GM12891 (cell line): ENCODE measurements at places on chromosomes 1 and 21.
A peak's percentile ranks its signal among the peaks of the same experiment; 100 is the strongest.

DNA sequence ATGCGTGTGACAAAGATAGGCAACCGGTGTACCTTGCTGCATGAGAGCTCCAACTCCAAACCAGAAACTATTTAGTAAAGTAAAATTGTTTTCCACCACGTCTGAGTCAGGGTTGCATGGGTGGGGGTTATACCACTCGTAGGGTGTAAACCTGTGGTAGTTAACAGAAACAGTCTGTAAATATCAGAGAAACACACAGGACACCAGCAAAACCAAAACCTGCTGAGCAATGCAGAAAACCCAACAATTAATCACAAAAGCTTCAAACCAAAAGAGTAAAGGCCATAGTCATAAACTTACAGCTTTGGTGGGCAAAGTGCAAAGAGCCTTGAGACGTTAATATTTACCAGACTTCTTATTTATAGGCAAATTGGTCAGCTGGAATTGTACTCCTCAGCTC lies 282.7 kb downstream of the BACH1 start:
- DNase-seq = no peak

- no peak for DNase-seq
Measured at GRCh38 chr1:160251011-160251410, 11.3 kb downstream of the DCAF8 start.

GRCh38 chr1:202049129-202049528 lies 38.7 kb downstream of the ELF3 start:
- DNase-seq = no peak

DNA sequence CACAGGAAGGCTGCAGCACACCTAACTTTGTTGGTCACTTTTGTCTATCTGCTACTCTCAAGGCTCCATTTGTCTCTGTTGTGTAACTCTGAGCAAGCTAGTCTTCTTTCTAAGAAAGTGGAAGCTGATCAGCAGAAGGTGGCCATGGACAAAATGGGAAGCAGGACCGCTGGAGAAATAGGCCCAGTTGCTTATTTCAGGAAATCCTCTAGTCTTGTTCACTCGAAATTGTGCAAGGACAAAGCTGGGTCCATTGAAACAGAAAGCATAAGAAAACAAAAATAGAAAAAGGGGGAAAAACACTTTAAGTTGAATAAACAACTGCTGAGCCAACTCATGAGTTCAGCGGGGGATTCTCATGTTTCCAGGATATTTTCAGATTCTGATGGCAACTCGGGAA lies 150.1 kb downstream of the PBX1 start:
- DNase-seq = no peak

DNA sequence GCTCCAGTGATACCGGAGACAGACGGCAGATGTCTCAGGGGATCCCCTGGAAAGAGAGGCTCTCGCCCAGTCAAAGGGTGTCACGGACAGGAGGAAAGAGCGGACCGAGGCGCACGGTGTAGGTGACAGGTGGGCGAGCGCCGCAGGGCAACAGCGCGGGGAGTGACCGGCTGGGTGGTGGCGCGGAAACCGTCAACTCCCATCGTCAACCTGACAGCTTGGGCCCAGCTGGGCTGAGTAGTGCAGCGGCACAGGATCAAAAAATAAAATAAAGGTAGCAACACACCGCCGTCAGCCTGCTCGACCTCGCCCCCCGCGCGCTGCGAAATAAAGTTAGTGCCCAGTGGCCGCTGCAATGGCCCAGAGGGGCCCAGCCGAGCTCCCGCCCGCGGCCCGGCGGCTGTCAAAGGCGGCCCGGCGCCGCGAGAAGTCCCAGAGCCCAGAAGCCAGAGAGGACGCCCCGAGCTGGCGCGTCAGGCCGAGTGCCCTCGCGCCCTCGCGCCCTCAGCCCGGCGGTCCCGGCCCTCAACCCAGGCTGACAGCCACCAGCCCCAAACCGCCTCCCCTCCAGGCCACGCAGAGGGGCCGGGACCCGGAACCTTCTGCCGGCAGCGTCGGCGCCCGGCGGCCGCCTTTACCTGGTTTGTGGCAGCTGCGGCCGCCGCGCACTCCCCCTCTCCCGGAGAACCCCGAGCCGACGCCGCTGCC lies at the start of gene LYST:
LYST (minus strand) TSS at position 702 of the 708 bp plus-strand sequence. CDS start 36,489 bp downstream, outside the sequence.
- no peak for DNase-seq

- DNase-seq = no peak
Measured at GRCh38 chr21:32410291-32410690, 2.2 kb upstream of the EVA1C start.

- DNase-seq = no peak
Measured at GRCh38 chr1:110360431-110360830, 21.3 kb downstream of the RBM15 start.

DNA sequence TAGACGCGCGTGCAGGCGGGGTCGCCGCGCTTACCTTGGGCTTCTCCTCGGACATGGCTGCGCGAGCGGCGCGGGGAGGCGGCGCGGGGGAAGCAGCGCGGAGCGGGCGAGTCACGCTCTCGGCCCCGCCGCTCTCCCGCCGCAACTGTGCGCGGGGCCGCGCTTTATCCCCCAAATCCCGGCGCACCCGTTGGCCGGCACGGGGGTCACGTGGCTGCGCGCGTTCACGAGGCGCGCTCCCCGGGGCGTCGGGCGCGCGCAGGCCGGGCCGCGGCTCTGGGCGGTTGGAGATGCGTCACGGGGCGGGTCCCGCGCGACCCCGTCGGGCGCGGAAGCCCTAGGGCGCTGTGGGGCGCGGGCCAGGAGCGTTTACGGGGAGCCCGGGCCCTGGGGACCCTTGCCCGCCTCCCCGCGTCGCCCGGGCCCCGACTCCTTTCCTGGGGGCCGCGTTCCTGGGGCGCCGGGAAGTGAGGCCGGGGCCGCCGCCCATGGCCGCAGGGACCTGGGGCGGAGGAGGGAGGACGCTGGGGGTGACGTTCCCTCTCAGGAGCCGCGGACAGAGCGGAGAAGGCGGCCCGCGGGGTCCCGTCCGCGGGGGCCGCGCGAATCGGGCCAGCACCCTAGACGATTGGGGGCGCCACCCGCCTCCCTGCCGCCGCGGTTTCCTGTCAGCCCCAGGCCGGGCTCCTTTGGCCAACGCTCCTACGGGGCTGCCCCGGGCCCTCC lies at the start of gene SUMO3:
SUMO3 (minus strand) TSS at position 149 of the 726 bp plus-strand sequence; CDS start at position 55, 94 bp downstream.
- peak; percentile 92 for DNase-seq

DNA sequence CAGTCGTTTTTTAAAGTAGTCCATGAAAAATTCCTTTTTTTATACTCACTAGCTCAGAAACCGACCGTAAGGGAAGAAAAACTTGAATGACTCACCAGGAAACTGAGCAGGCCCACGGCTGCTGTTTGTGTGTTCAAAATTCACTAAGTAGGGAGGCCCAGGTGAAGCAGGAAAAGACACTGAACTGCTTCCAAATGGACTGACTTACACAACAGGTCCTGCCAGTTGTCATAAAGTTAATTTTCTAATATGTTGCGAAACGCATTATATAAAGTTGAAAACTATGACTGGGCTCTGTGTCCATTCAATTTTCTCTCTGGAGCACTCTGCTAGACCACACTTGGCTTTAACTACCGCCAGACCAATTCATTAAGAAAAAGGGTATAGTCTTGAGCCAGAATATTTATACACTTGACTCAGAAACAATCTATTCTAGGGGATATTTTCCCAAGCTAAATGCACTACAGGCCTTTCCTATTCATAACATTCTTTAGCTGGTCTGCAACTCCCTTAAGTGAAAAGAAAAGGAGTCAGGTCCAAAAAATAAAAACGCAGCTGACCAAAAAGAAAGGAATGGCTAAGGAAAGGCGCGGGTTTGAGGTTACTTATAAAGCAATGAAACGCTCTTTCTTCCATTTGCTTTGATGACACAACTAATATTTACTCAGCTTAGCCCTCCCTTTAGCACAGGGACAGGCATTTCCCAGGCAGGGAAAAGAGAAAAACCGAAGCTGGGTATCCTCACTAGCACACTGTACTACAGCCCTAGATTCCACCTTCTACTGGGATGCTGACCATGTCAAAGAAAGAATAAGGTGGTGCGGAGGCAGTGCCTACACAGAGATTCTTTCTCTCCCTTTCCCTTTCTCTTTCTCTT lies 306.3 kb upstream of the ESRRG start:
- DNase-seq = no peak

GRCh38 chr1:64282351-64282750 lies 78.9 kb downstream of the UBE2U start:
- DNase-seq = no peak

GRCh38 chr1:34532113-34532512 lies 222.7 kb upstream of the GJB5 start:
- DNase-seq = no peak

GRCh38 chr1:119968601-119969000 lies 72.3 kb upstream of the ADAM30 start:
- DNase-seq = no peak
